ENCODE measurements at places on chromosomes 6 and 20.

GRCh38 chr6:37547564-37548061 is 47.9 kb upstream of the CCDC167 start:
- DNase-seq = peak; percentile 51

DNA sequence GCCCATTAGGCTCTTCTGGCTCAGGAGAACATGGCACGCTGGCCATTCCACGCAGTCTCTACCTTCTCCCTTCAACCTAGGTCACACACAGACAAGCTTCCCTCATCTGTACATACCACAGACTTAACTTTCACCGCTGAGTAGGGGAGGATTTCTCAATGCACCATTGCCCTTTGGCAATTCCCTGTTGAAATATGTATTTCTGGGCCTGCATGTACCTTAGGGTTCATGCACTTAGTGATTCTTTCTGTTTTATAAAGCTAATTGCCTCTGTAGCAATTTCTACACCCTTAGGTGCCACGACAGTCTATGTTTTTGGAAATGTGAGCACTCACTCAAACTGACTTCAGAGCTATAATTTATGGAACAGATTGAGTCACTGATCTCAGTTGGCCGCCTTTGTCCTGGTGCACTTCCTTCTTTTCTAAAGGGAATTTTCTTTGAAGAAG is 253.8 kb upstream of the PRDM1 start:
- DNase-seq = no peak

GRCh38 chr6:81847866-81848265 is 95.4 kb upstream of the TENT5A start:
- no peak for DNase-seq

DNA sequence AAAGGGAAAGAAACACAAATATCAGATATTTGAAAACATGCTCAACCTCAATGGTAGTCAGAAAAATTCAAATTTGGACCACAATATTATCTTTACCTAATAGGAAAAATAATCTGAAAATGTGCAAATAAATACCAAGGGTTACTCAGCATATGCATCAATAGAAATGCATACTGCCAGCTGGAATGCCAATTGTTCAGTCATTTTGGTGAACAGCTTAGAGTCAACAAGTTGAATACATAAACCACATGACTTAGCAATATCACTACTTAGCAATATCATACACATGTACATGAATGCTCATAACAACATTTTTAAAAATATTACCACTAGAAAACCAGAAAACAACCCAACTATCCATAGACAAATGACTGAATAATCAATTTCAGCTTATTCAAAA is 212.7 kb downstream of the PTPRK start:
- no peak for DNase-seq

- DNase-seq = no peak
Observed at GRCh38 chr20:33673114-33673409, 1.2 kb downstream of the NECAB3 start.

GRCh38 chr20:44014807-44015732 is 100.4 kb downstream of the TOX2 start:
- no peak for DNase-seq

DNA sequence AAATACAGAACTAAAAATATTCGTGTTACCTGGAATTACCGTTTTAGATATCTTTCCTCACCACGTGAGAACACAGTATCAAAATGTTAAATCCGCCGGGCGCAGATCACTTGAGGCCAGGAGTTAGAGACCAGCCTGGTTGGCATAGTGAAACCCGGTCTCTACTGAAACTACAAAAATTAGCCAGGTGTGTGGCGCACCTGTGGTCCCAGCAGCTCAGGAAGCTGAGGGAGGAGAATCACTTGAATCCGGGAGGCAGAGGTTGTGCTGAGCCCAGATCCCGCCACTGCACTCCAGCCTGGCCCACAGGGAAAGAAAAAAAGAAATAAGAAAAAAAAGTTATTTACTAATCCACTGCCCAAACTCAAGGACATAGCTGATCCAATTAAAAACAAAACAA is 4.8 kb upstream of the DDX43 start:
- no peak for DNase-seq

DNA sequence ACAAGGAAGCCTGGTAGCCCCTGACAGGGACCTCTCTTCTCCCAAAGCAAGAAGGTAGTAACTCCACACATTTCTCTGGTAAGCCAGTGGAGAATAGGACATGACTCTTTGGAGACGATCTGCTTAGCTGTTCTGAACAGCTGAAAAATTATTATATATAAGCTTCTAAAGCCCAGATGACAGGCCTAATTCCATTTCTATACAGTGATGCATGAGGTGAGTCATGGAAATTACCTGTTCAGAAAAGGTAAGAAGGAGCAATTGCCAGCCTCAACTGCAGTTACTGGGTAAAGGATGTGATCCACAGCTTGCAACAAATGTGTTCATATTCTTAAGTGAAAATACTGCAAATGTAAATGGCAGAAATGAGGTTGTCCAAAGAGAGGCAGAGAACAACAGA is 54.0 kb downstream of the PREP start:
- no peak for DNase-seq

GRCh38 chr6:1940381-1940780 is 305.0 kb downstream of the GMDS start:
- DNase-seq = peak; percentile 78

- no peak for DNase-seq
Observed at GRCh38 chr20:32970115-32970972, 33.9 kb downstream of the SUN5 start.

GRCh38 chr6:123042401-123042800 is 46.4 kb downstream of the CLVS2 start:
- no peak for DNase-seq

GRCh38 chr20:1310071-1310470 is 18.9 kb downstream of the SDCBP2 start:
- no peak for DNase-seq

- no peak for DNase-seq
Observed at GRCh38 chr6:95208621-95209020, 368.7 kb upstream of the MANEA start.

GRCh38 chr20:58138395-58138794 is 90.1 kb downstream of the ANKRD60 start:
- DNase-seq = no peak

DNA sequence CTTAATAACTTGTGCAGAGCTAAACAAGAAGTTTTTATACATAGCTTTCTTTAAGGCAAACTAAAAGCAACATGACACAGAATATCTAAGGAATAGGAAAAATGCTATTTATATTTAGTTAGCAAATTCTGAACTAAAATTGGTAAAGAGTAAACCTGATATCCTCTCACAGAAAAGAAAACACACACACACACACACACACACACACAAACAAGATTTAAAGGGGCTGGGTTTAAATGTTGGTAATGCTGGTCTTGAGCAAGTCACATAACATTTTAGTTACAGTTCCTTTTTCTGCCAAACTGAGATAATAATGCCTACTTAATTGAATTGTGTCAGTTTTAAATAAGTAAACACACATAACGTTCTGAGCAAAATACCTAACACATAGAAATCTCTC is 1.6 kb downstream of the TRDN start:
- no peak for DNase-seq

DNA sequence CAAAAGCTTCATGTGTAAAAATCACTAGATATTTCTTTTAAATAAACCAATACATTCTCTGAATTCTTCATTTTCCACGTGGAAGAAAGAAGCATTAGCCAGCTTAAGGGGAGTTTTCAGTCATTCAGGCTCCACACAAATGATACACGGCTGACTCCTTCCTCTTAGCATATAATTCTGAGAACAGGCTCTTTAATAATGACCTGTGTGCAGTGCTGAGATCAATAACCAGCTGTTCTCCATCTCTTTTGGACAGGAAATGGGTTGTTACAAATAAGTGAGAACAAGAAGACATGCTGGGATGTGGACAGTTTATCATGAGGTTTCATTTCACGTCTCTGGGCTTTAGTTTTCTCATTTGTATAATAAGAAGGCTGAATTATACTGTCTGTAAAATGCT is 146.9 kb upstream of the C6orf118 start:
- no peak for DNase-seq

GRCh38 chr6:82113231-82113630 is 134.3 kb downstream of the IBTK start:
- no peak for DNase-seq

DNA sequence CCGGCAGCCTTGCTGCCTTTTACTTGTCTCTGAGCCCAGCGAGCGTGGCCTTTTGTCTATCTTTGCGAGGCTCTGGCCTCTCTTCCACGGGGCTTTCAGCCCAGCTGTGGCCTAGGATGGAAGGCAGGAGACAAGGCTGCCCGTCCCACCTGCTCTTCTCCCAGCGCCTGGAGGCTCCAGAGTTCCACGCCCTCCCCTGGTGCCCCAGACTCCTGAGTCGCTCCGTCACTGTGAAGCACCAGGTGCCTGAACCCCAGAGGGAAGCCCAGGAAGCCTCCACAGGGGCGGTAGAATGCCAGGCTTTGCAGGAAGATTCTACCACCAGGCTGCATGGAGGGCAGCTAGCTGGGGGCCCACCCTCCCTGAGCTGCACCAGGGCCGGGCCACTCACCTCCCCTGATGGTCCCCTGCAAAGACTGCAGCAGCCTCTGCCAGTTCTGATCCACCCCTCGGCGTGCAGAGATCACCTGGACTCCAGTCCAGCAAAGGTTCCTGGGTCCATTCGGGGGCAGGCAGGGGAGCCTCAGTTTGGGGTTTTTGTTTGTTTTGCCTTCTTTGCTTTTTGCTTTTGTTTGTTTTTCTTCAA is 384.6 kb downstream of the CDH4 start:
- DNase-seq = no peak

GRCh38 chr6:13550656-13551055 is 23.7 kb upstream of the SIRT5 start:
- DNase-seq = no peak

DNA sequence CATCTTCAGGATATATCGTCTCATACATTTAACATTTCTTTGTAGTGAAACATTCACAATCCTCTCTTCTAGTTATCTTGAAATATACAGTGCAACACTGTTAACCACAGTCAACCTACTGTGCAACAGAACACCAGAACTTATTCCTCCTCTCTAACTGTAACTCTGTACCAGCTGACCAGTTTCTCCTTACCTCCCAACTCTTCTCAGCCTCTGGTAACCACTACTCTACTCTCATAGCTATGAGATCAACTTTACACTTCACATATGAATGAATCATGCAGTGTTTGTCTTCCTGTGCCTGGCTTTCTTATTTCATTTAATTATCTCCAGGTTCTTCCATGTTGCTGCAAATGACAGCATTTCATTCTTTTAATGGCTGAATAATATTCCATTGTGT is 337.6 kb downstream of the BTBD9 start:
- no peak for DNase-seq

- no peak for DNase-seq
Observed at GRCh38 chr6:143299253-143300166, 151.0 kb downstream of the ADAT2 start.

DNA sequence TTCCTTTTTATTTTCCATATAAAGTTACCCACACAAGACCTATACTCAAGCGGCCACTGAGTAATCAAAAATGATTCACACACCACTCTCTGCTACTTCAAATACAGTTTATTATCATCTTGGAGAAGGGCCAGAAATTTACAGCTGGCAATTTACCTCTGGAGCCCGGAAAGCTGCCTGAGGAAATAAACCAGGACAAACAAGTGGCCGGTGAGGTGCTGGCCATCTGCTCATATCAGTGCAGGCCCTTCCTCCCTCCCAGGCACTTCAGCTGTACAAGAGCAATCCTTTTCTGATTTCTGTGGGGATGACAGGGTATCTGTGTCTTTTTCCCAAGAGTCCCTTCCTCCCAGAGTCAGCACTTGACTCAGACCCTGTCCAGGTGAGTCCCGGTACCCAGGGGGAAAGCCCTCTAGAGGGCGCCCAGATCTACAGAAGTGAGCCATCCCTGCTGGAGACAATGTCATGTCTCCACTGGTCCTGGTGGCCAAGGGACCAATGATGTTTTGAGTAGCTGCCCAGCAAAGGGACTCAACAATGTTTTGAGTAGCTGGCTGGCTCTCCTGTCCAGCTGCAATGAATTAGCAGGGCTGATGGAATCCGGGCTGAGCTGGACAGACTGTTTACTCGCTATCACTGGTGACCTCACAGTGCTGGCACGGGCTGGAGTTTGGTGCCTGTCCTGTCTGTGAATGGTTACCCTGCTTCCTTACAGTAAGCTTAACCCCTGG is 23.6 kb downstream of the LRP11 start:
- peak; percentile 88 for DNase-seq

DNA sequence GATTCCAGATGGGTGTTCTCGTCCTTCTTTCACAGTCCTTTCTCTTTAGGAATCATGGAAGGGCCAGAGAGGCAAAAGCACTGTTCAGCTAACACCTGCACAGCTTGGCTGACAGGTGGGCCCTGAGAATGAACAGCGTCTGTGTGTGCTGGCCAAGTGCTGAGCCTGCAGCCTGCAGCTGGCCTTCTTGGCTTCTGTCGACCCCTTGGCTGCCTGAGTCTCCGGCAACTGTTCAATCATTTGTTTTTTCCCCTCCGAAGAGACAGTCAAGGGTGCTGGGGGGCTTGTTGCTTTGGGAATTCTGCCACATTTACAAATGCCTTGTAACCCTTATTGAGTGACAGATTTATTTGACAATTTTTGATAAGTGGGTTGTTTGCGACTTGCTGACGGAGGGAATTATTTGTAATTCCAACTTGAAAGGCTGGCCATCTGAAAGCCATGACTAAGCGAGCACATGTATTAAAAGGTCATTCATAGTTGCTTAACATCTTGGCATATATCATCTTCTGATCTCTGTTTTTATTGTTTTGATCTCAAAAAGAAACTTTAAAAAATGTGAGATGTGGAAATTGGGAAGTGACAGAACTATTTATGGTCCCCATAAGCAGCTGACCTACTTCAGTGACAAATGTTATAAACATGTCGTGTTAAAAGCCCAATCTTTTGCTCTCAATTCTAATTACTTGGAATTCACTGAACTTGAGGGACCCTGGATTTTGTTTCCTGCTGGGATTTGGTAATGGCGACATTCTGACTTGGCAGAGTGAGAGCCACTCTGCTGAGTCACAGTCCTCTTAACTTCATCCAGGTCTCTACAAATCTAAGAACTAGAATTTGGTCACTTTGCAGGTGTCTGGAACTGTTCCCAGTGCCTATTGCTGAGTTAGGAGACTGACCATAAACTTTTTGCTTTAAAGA is 41.9 kb upstream of the FERMT1 start:
- DNase-seq = no peak
